Activated CD4-positive, alpha-beta T cell treated with anti-CD3 and anti-CD28 coated beads for 36 hours (primary cell): ENCODE measurements at places on chromosomes 4 and X.

- no peak for DNase-seq
These were observed 1583.3 kb downstream of the STIM2 start for GRCh38 chr4:28443801-28444412.

DNA sequence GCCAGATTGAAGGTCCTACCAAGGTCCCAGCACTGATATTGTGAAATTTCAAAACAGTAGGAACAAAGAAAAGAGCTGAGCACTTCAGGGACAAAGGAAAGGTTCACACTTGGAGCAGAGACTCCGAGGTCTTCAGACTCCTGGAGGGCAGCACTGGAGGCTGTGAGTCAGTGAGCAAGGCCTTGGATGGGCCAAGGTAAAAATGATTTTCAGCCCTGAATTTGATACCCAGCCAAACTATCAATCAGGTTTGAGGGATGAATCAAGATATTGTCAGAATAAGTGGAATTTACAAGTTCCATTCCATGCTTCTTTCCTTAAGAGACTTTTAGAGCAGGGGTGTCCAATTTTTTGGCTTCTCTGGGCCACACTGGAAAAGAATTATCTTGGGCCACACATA lies 111.7 kb downstream of the ADRA2C start:
- DNase-seq: no peak

GRCh38 chr4:119103263-119103662 lies 32.4 kb upstream of the MYOZ2 start:
- no peak for DNase-seq

- DNase-seq: peak; percentile 76
These were observed 134.2 kb downstream of the CHIC2 start for GRCh38 chr4:53929955-53930798.

DNA sequence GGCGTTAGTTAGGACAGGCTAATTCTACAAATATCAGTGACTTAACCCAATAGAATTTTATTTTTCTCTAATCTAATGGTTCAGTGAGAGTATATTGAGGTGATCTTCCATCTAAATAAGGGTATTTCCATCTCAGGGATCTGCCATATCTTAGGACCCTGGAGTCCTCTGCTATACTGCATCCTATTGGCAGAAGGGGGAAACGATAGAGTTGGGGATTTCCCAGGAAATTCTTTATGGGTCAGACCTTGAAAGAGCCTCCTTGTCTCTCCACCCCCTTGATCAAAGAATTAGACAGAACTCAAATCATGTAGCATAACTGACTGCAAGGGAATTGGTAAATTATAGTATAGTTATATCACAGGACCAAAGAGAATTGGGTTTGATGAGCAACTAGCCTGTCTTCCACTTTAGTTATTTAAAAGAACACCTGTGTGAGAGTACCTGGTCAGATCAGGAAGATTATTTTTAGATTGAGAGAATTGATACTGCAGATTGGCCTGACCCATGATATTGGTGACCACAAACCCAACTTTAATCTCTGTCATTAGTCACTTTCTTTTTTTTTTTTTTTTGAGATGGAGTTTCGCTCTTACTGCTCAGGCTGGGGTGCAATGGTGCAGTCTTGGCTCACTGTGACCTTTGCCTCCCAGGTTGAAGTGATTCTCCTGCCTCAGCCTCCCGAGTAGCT lies 25.6 kb downstream of the SMARCA5 start:
- DNase-seq: no peak

DNA sequence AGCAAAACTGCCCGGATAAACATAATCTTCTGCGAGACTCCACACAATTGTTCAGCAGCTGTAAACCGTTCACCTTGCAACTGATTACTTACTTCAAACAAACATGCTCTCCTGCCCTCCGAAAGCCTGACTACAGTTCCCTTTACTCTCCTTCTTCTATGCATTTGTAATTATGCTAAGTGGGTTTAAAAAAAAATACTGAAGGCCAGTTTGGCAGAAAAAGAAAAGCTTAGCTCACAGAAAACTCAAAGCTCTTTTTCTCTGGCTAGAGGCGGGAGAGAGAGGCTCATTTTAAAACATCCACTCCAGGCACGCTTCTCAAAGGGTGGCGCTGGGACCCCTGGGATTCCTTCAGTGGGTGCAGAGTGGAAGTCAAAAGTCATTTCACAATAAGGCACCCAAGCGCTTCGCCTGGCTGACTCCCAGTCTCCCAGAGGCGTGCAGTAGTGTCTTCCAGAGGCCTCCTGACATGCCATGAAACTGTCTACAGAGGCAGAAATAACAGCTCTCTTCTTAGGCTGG lies 1.9 kb downstream of the DHRSX start:
- DNase-seq: no peak

DNA sequence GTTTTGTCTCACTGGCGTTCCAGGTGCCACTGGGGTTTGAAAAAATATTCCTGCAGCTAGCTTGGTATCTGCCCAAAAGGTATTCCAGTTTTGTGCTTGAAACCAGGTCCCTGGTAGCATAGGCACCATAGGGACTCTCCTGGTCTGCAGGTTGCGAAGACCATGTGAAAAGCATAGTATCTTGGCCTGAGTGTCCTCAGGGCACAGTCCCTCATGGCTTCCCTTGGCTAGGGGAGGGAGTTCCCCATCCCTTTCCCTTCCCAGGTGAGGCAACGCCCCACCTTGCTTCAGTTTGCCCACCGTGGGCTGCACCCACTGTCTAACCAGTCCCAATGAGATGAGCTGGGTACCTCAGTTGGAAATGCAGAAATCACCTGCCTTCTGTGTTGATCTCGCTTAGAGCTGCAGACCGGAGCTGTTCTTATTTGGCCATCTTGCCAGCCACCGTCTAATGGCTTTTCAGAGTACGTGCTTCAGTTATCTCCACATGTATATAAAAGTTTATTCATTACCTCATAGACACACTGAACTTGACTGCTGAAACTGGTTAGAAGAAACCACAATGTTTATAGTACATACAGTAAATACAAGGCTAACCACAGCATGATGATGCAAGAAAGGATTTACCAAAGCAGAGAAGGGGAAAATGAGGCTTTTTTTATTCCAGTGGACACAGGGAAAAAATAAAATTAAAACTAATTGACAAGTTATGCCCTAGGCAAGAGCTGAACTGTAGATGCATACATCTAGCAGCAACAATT lies 10.6 kb downstream of the PBDC1 start:
- DNase-seq: no peak

DNA sequence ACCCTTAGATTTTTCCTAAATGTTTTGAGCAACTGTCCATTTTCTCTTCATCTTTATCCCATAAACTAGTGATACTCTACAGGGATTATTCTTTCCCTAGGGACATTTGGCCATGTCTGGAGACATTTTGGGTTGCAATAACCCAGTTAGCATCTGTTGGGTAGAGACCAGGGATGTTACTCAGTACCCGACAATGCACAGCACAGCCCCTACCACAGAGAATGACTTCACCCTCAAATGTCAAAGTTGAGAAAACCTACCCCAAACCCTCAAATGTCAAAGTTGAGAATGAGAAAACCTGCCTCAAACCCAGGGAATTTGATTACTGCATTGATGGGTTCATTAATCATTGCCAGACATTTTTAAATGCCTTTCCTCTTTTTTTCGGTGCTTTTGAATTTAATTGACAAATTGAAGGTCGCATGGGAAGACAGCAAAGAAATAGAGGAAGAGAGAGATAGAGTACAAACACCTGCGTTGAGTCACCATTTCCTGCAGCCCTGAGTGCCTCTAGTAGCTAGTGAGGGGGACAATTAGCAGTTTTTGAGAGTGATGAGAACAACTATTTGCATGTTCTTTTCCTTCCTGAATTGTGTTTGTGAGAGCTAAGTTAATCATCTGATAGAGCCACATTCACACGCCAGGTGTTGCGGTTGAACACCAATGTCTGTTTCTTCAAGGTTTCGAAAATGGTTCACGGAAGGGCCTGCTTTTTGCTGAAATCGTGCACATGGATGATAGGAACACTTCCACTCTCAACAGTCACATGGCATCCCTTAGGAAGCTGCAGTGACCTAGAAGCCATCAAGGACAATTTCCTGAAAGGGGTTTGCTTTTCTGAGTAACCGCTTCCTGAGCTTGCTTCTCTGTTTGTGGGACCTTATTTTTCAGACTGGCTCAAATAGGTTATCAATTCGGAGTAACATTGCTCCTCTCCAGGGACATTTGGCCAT lies 203.9 kb upstream of the VCX3A start:
- DNase-seq: peak; percentile 22

DNA sequence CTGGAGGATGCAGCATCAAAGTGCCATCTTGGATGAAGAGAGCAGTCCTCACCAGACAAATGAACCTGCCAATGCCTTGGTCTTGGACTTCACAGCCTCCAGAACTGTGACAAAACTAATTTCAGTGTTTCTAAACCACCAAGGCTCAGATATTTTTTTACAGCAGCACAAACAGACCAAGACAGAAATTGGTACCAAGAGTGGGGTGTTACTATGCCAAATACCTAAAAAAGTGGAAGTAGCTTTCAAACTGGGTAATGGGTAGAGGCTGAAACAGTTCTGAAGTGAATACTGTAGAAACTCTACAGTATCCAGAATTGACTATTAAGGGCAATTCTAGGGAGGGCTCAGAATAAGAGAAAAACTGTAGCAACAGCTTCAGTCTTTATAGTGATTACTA lies 170.8 kb downstream of the STK32B start:
- DNase-seq: no peak

GRCh38 chr4:10893395-10893794 lies 208.8 kb upstream of the CLNK start:
- DNase-seq: peak; percentile 5

- DNase-seq: no peak
These were observed 247 bp upstream of the PPA2 start for GRCh38 chr4:105474099-105474518.

DNA sequence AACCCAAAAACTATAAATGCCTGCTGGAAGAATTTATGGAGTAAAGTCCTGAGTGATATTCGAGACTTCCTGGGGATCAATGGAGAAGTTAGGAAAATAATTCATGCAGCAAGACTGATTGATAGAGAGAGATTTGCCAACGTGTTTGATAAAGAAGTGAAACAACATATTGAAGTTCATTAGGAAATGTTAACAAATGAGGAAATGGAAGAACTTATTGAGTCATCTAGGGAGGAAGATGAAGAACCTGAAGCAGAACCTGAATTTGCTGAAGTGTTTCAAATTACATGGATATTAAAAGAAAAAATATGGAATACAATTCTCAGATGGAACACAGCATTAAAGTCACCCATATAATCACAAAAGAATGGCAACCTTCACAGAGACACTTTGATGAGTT lies 39.0 kb downstream of the DDX60 start:
- no peak for DNase-seq

DNA sequence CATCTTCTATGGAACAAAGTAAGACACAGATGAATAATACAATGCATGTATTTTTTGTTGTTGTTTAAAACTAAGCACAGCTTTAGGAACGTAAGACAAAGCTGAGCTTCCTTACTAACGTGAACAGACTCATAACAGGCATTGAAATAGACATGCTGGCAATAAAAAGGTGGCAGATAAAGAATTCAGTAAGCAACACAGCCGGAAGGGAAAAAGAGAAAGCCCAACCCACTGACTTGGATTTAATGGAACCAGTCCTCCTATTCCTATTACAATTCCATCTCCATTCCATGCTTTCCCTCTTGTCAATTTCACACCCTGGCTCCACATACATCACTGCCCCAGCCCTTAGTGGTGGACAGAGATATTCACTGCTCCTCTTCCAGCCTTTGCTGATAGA lies 182.1 kb downstream of the NSUN7 start:
- no peak for DNase-seq

DNA sequence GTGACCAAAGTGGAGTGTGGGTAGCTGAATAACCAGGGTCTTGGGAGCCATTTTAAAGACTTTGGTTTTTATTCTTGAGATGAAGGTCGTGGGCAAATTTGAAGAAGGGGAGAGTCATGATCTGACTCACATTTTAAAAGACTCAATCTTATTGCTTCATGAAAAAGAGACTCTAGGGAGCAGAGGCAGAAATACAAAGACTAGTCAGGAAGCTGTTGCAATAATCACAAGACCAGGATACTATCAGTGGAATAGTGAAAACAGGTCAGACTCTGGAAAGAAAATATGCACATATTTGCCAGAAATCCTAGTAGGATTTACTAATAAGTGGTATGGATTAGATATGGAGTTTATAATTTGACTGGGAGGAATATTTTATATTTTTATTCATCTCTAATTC lies 448.4 kb downstream of the RAPGEF2 start:
- no peak for DNase-seq

- peak; percentile 8 for DNase-seq
These were observed 4.2 kb upstream of the PDHA2 start for GRCh38 chr4:95835672-95836071.
